ENCODE measurements at places on chromosomes 5 and 9.

DNA sequence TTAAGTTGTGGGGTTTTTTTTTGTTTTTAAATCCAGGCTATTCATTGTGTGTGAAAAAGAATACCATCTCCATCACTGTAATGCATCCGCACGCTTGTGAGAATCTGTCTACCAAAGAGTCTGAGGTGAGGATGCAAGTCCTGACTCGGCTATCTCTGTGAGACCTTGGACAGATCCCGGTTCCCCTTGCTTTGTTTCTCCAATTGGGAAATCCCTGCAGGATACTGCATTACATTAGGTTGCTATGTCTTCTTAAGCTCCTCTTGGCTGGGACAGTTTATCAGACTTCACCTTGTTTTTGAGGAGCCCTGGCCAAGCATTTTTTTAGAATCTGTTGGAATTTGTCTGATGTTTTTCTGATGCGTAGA lies 46.8 kb downstream of the GALNT10 start:
- DNase-seq = no peak

DNA sequence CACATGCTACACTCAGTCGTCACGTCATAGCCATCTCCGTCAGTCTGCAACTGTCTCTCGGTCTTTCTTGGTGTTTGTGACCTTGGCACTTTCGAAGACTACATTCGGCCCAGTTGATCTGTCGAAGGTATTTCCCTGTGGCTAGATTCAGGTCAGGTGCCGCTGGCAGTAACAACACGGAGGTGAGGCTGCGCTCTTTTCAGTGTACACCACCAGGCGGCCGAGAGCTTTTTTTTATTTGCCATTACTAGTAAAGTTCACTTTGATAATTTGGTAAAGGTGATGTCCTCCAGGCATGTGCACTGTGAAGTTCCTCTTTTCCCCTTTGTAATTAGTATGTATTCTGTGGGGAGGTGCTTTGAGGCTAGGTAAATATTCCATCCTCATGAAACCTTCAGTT lies 49.7 kb downstream of the RNF130 start:
- no peak for DNase-seq

- DNase-seq = no peak
These were observed 71.0 kb downstream of the FER start for GRCh38 chr5:108818613-108819272.

DNA sequence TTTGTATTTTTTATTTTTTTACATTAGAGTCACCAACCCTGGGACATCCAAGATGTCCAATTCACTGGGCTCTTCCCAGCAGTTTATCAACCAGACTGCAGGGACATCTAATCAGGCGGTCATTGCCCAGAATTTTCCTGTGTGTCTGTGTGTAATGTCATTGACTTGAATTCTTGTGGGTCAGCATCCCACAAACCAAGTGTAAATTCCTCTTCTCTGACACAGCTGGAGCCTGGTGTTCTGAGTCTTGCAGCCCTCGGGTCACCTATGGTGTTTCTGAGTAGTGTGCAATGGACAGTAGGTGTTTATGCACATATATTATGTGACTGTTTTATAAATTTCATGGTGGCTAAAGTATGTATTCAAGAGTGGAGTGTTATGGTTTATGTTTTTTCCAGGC lies 815.7 kb downstream of the SEMA5A start:
- DNase-seq = no peak

- no peak for DNase-seq
These were observed 156.3 kb downstream of the HMHB1 start for GRCh38 chr5:143968071-143968878.

DNA sequence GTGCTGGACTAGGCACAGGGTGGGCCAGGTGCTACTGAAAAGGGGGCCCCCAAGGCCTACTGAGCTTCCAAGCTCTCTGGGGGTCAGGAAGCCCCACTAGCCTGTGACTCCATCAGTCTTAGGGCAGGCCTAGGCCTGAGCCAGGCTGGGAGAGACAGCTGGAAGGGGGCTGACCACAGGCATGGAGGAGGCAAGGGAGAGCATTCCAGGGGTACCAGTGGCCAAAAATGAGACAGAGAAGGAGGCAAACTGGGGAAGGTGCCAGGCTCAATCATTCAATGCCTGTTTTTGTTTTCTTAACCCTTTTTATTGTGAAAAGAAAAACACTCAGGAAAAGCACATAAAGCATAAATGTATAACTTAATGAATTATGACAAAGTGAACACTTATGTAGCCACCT lies 26.2 kb upstream of the TCF7 start:
- DNase-seq = no peak

- DNase-seq = no peak
These were observed 13.7 kb downstream of the TEX53 start for GRCh38 chr9:114643896-114644295.

GRCh38 chr5:114434396-114435219 lies 72.7 kb downstream of the KCNN2 start:
- no peak for DNase-seq

GRCh38 chr5:164255598-164256213 lies 750.3 kb downstream of the MAT2B start:
- no peak for DNase-seq

DNA sequence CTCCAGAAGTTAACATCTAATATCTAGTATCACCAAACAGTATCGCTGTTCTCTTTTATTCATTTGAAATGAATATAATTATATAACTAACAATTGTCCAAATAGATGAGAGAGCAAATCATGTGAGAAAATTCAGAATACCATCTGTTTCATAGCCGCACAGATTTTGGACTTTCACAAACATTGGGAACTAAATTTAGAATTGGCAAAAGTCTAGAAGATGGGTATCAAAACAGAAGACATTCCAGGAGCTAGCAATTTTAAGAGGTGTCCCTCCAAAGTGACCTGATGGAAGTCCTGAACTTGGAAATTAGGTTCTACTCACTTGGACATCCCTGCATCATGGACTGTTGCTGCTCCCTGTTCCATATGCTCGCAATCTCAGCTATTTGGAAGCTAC lies 57.0 kb upstream of the FSD1L start:
- no peak for DNase-seq

GRCh38 chr5:142132916-142133315 lies 24.3 kb downstream of the NDFIP1 start:
- DNase-seq = no peak

GRCh38 chr9:84379740-84380139 lies 39.2 kb upstream of the SLC28A3 start:
- DNase-seq = no peak

DNA sequence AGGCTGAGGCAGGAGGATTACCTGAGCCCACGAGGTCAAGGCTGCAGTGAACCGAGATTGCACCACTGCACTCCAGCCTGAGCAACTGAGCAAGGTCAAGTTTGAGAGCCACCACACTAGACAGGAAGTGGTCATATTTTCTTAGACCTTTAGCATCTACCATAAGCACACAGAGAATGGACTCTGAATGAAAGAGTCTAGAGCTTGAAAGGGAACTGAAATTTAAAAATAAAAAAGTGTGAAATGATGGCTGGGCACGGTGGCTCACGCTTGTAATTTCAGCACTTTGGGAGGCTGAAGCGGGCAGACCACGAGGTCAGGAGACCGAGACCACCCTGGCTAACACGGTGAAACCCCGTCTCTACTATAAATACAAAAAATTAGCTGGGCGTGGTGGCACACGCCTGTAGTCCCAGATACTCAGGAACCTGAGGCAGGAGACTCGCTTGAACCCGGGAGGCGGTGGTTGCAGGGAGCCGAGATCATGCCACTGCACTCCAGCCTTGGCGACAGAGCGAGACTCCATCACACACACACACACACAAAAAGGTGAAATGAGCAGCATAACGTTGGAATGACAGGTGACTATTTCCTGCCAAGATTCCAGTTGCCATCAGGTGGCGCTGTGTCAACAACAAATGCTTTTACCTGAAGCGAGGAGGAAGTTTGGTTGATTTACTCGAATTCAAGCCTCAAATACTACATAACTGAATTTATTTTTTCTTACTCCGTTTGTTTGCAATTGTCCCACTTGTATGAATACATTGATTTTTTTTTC lies 21.3 kb upstream of the AK3 start:
- DNase-seq = no peak

- peak; percentile 29 for DNase-seq
These were observed at the start of gene GGTA1 for GRCh38 chr9:121499427-121500164. Gene GGTA1 (minus strand): TSS chr9:121499844. CDS start chr9:121467922, 31,922 bp downstream.

DNA sequence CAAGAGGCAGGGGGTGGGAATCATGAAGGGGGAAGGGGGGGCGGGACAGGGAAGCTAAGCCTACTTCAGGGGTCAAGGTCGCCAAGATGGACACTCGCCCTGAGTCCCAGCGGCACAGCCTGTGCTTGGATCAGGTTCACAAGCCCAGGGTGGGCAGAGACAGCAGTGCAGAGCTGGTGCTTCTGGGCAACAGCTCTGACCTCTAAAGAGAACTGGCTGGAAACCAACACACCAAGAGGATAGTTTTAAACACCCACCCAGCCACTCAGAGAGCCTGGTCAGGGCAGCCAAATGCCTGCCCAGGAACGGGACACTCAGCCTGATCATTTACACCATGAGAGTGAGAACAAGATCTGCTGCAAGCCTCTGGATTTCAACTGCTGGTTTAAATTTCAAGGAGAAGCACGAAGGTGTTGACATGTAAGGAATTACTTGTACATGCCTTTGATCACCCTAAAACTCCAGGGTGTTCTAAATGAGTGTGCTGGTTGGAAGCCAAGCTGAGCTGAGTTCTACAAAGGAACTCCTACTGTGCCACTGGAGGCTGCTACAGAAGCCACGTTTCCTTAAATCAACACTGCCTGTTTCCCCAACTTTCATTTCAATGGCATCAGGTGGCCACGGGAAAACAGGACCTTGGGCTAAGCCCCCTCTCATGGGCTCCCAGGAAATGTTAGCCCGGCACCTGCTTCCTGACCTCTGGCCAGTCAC lies 91.5 kb downstream of the TTLL11 start:
- DNase-seq = no peak

DNA sequence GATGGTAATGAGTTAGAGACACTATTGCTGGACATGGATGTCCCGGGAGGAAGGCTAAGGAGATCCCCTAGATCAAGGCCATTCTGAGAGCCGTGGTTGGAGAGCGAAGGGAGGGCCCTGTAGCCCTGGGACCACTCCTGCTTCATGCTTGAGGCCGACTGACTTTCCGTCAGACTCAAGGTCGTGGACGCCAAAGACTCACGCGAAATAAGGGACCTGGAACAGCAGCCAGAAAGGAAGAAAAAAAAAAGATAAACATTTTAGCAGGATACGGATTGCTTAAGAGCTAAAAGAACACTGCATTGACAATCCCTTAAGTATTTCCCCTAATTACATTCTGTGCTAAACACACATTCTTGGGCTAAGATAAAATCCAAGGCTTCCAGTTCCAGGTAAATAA lies 181.2 kb downstream of the GLIS3 start:
- DNase-seq = no peak

DNA sequence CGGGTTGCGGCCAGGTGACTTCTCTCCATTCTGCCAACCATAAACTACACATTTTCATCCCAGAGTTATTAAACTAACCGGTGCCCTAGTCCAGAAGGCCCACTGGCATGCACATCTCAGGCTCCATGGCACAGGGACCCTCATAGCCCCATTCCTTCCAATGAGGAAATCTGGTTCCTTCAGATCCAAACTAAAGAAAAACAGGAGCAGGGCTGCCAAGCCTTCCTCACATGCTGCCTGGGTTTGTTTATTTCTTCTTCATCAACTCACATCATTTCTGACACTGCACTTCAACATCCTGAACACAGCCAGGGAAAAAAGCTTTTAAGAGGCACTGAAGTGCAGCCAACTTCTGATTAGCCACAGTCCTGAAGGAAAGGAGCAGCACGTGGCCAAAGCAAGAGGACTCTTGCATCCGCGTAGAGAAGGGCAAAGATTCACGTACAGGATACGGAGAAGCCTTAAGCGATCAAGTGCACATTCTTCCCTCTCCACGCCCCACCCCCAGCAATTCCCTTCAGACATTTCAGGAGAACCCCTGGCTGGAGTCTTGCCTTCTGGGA lies 22.5 kb downstream of the LHFPL2 start:
- no peak for DNase-seq

DNA sequence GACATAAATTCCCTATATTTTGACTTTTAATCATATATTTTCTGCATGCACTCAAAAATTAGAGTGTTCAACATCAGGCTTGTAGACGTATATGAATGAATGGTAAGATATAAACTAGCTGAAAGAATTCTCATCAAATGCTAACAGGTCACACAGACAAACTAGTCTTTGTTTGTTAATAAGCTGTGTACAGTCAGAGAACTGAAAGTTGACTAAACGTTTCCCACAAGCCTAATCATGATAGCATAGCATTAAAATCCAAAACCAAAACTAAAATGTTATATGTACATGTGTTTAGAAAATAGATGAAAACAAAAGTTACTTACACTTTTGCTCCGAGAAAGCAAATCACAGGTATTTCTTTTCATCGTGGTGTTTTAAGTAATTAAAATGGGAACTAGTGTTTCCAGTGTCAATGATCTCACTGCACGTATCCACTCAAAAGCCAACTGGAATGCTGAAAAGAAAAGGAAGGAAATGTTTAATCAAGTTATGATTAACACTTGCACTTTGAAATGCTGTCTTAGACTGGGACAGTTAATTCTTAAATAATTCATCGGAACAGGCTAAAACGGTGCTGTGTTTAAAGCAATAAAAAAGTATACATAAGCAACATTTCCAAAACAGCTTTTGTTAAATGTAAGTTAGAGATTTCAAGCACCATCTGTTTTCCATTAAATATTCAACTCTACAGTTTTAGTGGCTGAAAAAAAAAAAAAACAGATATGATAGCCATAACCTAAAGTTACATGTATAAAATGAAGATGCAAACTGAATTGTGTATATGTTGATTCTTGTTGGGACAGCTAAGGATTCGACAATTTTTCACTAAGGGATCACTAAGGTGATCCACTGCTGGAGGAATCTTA lies 291.9 kb upstream of the PDE4D start:
- DNase-seq = no peak

DNA sequence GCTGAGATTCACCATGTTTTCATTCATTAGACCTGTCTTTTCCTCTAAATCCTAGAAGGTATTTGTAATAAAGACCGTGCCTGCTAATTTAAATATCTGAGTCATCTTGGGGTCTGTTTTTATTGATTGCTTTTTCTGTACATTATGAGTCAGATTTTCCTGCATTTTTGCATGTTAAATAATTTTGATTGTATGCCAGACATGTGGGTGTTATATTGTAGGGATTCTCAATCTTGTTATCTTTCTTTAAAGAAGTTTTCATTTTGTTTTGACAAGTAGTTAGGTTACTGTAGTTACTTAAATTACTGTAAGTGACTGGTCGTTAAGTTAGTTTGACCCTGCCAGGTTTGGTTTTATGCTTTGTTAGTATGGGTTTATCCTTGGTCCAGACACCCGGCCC lies 35.1 kb downstream of the EXOSC2 start:
- DNase-seq = no peak

DNA sequence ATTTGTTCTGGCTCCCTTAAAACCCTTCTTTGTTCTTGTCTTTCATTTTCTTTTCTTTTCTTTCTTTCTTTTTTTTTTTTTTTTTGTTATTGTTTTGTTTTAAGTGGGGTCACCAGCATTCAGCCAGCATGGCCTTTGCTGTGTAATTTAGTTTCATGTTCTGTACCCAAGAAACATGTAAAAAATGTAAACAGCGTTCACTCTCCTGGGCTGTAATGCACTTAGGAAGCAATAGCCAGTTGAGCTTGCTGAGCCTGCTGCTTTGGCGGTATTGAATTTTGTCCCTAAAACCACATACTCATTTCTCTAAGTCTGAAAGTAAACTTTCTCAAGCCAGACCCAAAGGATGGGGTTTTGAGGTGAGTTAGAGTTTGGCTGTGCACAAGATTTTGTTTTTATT lies 158.6 kb downstream of the PAPPA start:
- DNase-seq = no peak

- DNase-seq = no peak
These were observed 302.9 kb downstream of the CEMIP2 start for GRCh38 chr9:71465392-71465791.

- no peak for DNase-seq
These were observed 287.1 kb upstream of the ZNF462 start for GRCh38 chr9:106575823-106576222.

Data from DMS 273 treated with DMSO at 0.1 percent for 48 hours (cell line).